Camera-type eye (tissue), 1 donor: ENCODE measurements at places on chromosomes 1 and 21. TPM values are rescaled to one million over a fixed set of nuclear protein-coding genes. Genes with fewer than 3 reads are reported as not detected.

Gene NAV1
- 31.4 TPM for total RNA-seq

Gene PGLYRP4
- 0.27 TPM for total RNA-seq

Gene EDEM3
- total RNA-seq: 53.2 TPM

Gene IL19
- total RNA-seq: not detected

Gene TMEM35B
- total RNA-seq: 19.6 TPM

Gene GPR37L1
- 0.88 TPM for total RNA-seq

Gene UTP25
- total RNA-seq: 10.4 TPM

Gene GSTM4
- total RNA-seq: 15.4 TPM

Gene CDKN2C
- total RNA-seq: 19.9 TPM

Gene LCE3E
- not detected for total RNA-seq

Gene CD247
- 0.77 TPM for total RNA-seq

Gene GPR3
- total RNA-seq: 0.33 TPM

Gene SLAMF6
- not detected for total RNA-seq

Gene KCNE1
- total RNA-seq: 0.33 TPM

Gene IFI44L
- total RNA-seq: 16.8 TPM

Gene PEAR1
- total RNA-seq: 13.7 TPM

Gene ADGRL4
- total RNA-seq: 20.1 TPM

Gene APCS
- not detected for total RNA-seq

Gene ANKRD34A
- 1.2 TPM for total RNA-seq

Gene PRAMEF12
- not detected for total RNA-seq

Gene TRPM2
- total RNA-seq: 3.0 TPM

Gene LIX1L
- total RNA-seq: 45.5 TPM

Gene OR2T8
- total RNA-seq: not detected

Gene RBM8A
- 254 TPM for total RNA-seq

Gene TNFAIP8L2
- 1.9 TPM for total RNA-seq

Gene RGS16
- total RNA-seq: 56.7 TPM

Gene KMO
- total RNA-seq: 12.8 TPM

Gene WNT4
- 3.1 TPM for total RNA-seq

Gene RAP1GAP
- total RNA-seq: 29.9 TPM

Gene OR2T2
- not detected for total RNA-seq

Gene GREM2
- 6.4 TPM for total RNA-seq

Gene HSD3B2
- not detected for total RNA-seq

Gene OR2AJ1
- not detected for total RNA-seq

Gene CHI3L2
- total RNA-seq: not detected

Gene CD2
- not detected for total RNA-seq

Gene ADCY10
- total RNA-seq: 0.49 TPM

Gene S100A3
- 1.0 TPM for total RNA-seq

Gene CLDN19
- total RNA-seq: 8.6 TPM
